ENCODE measurements at places on chromosomes 1 and 21. TPM values are rescaled to one million over a fixed set of nuclear protein-coding genes. Genes with fewer than 3 reads are reported as not detected.

VWA1 gene
- 11.5 TPM for total RNA-seq

CYP4A11 gene
- total RNA-seq, result not detected

LGR6 gene
- total RNA-seq, result 0.23 TPM

CLDN8 gene
- not detected for total RNA-seq

NPPA gene
- total RNA-seq, result 869 TPM
